Stimulated activated CD4-positive, alpha-beta T cell treated with anti-CD3 and anti-CD28 coated beads, TNF-alpha, amount 100 ng/mL, for 1 hour (primary cell): ENCODE measurements at places on chromosomes 11 and 22.

GRCh38 chr11:36475192-36475591 is 34.9 kb downstream of the TRAF6 start:
- DNase-seq: no peak

DNA sequence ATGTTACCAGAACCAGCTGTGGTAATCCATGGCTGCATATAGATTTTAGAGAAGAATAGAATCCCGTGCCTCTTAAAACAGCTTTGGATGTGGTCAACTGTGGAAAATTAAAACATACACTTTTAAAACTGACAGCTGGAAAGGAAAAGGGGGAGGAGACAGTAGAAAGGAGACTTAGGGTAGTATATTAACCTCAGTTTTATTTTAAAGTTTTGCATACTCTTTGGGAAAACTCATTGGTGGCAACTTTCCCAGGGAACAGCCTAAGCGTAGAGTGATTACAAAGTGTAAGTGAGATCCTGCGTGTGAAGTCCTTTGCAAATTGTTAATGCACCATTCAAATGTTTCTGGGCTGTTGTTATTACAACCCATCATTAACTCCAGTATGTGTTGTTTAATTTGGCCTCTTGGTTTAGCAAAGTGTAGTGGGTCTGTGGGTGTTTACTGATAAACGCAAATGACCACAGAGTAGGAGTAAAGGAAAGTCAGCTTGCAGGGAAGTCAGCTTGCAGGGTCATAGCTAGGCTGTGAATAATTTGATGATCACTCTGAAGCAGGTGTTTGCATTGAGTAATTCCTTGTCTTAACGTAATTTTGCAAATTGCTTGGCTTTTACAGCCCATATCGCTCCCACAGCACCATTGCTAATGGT is 88.0 kb upstream of the DBX1 start:
- no peak for DNase-seq

- DNase-seq: no peak
Measured at GRCh38 chr11:103773537-103773936, 262.9 kb upstream of the DDI1 start.

GRCh38 chr11:3073029-3073435 is 15.8 kb upstream of the CARS1 start:
- DNase-seq: no peak

GRCh38 chr11:104817973-104818372 is 80.3 kb downstream of the CASP12 start:
- no peak for DNase-seq

DNA sequence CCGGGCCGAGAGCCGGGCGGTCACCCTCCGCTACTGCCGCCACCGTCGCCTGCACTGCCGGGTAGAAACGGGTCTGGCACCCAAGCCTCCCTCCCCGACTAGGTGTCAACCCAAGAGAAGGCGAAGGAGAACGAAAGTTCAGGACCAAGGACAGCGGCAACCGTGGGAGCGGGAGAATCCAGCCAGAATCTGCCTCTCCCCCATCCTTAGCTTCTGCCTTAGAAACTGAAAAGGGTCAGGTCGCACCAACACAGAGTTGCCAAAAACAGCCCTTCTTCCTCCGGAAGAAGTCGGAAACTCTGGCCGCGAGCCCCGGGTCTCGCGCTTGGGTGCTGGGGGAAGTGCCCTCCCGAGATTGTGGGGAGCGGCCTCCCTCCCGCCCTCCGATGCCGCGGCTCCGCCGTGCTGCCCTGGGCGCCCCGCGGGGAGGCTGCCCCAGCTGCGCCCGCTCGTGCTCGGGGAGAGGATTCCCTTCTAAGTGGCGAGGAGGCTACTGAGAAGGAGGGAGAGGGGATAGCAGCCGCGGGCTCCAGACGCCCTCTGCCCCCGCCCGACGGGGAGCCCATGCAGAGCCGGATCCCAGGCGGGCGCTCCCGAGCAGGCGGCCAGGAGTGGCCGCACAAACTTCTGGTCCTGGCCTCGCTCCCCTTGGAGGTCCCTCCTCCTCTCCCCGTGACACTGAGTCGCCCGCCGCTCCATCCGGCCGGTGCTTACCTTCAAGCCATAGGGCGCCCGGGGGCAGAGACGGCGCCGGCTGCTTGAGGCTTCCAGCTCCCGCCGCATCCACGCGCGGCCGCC is 637 bp downstream of the DRD2 start:
- DNase-seq: no peak

DNA sequence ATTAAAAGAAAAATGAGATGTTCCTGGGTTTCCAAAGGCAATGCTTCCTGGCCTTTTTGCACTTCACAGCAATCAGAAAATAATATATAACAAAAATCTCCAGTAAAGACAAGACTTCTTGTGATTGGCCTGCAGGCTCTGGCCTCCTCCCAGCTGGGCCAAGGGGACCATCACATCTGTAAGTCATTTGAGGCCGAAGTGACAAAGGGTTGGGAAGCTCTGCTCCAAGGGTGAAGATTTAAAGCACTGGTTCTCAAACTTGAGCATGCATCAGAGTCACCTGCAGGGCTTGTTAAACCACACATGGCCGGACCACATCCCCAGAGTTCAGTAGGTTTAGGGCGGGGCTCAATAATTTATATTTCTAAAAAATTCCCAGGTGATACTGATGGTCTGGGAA is 32.1 kb downstream of the ARFGAP2 start:
- no peak for DNase-seq

DNA sequence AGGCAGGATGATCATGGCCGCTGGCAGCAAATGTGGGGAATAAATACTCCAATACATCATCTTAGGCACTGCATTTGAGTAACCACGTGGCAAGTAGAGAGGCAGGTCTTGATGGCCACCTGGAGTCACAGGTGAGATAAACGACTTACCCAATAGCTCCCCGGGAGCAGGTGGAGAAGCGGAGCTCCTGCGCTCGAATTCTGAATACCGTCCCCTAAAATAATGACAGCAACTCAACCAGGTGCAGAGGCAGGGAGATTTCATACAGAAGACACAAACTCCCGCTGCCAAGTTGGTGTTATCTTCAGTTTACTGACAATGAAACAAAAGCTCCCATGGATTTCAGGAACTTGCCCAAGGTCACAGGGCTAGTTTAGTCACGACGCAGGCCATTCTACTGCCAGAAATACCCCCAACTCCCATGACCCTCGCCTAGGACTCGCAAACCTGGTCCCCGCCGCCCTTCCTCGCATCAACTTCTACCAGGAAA is 437 bp downstream of the SLC43A3 start:
- DNase-seq: no peak
